AG20443 (cell line): ENCODE measurements at places on chromosomes 1 and 21.

DNA sequence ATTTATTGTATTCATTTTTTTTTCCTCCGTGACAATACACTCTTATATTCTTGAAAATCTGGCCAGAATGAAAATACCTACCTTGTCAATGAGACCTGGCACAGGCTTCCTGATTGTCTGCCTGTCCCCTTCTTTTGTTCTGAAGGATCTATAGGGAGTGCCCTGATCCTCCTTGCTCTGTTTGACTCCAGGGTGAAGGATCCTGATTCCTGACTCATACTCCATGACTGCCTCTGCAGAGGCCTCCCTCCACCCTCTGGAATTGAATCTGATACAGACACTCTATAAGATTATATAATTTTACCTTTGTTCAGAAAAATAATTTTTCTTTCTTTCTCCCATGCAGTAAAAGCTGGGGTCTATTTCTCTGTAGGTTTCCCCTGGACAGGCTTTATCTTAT, 116.2 kb downstream of the HMCN1 start:
- peak; percentile 41 for DNase-seq

GRCh38 chr1:12760256-12760795, 13.2 kb upstream of the PRAMEF12 start:
- peak; percentile 14 for DNase-seq

GRCh38 chr1:118535901-118536300, 350.9 kb upstream of the SPAG17 start:
- no peak for DNase-seq

GRCh38 chr1:162168261-162168660, 98.8 kb downstream of the NOS1AP start:
- DNase-seq, result no peak

DNA sequence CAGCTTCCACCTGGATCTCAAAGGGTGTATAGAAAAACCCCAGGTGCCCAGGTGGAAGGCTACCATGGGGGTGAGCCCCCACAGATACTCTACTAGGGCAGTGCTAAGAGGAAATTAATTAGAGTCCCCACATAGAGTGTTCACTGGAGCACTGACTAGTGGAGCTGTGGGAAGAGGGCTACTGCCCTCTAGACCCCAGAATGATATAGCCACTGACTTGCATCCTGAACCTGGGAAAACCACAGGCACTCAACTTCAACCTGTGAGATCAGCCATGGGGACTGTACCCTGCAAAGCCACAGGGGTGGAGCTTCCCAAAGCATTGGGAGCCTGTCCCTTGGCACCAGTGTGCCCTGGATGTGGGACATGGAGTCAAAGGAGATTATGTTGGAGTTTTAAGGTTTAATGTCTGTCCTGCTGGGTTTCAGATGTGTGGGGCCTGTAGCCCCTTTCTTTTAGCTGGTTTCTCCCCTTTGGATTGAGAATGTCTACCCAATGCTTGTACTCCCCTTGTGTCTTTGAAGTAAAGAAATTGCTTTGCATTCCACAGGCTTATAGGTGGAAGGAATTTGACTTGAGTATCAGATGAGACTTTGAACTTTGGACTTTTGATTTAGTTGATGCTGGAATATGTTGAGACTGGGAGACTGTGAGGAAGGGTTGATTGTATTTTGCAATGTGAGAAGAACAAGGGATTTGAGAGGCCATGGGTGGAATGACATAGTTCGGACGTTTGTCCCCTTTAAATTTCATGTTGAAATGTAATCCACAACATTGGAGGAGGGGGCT, 31.8 kb upstream of the CDC14A start:
- no peak for DNase-seq

DNA sequence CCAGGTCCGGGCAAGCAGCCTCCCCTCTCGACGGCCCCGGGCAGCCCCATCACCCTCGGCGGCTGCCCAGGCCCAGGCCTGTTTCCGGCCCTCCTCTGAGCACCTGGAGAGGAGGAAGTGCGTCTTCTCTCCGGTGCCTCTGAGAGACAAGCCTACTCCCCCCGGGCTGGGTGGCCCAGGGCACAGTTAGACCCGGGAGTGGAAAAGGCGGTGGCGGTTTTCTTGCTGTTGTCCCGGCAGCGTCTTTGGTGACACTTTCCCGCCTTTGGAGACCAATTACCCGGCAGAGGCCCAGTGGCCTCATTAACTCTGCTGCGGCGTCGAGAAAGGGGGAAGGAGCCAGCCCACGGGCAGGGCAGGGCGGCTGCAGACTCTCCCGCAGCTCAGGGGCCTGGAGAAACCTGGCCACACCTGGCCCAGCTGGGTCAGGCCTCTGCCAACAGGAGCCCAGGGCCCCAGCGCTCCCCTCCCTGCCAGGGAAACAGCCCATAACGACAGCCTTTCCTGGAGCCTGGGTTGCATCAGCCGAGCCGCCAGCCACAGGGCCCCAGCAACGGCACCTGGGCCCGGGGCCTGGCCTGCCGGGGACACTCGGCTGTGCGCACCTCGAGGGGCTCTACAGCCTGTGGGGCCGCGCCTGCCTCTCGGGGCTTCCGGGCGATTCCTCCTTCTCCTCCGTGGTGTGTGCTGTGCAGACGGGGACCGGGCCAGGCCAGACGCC, 28.4 kb upstream of the C1orf159 start:
- no peak for DNase-seq

GRCh38 chr1:6101826-6102531, 56.3 kb downstream of the KCNAB2 start:
- DNase-seq, result no peak

- no peak for DNase-seq
Measured at GRCh38 chr1:171715813-171716251, 26.0 kb downstream of the VAMP4 start.

GRCh38 chr21:46093668-46094400, 4.1 kb upstream of the COL6A2 start:
- DNase-seq, result peak; percentile 2
